ENCODE measurements at places on chromosomes 4 and X.

DNA sequence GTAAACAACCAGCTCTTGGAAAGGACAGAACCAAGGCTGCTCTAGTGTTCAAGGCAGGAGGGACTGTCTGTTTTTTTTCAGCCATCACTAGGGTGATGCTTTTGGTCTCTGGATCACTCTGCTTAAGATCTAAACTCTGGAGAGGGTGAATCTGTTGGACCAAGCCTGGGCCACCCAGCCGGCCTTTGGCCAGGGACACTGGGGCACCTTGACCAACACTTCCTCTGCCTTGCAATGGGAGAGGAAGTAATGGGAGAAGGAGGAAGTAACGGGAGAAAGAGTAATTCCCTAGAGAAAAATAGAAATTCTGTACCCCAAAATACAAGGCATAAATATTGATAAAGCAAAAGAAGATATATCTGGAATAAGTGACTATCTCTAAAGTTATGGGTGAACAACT is 12.9 kb downstream of the CHRNA9 start:
- ATAC-seq: no peak

DNA sequence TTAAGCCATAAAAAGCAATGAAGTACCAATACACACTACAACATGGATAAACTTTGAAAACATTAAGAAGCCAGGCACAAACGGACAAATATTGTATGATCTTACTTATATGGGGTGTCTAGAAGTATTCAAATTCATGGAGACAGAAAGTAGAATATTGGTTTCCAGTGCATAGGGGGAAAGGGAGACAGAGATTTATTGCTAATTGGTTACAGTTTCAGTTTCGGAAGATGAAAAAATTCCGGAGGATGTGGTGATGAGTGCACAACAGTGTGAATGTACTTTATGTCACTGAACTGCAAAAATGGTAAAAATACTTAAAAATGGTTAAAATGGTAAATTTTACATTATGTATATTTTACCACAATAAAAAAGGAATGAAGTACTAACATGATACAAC is 5.1 kb upstream of the PRDX4 start:
- no peak for ATAC-seq

- ATAC-seq: no peak
Observed at GRCh38 chr4:128782076-128782715, 27.3 kb upstream of the JADE1 start.

GRCh38 chr4:113539408-113539807 is 222.1 kb downstream of the CAMK2D start:
- ATAC-seq: peak; percentile 90

DNA sequence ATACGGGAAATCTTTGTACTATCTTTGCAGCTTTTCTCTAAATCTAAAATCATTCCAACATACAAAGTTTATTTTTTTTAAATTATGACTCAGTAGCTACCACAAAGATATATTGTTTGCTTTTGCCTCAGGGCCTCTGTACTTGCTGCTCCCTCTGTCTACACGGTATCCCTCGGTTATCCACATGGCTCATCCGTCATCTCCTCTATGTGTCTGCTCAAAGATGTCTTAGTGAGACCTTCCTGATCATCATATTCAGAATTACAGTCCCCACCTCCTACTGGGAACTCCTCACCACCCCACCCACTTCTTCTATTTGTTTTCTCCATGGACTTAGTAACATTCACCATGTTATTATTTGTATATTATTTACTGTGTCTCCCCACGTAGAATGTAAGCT is 107.8 kb downstream of the PARM1 start:
- ATAC-seq: no peak

DNA sequence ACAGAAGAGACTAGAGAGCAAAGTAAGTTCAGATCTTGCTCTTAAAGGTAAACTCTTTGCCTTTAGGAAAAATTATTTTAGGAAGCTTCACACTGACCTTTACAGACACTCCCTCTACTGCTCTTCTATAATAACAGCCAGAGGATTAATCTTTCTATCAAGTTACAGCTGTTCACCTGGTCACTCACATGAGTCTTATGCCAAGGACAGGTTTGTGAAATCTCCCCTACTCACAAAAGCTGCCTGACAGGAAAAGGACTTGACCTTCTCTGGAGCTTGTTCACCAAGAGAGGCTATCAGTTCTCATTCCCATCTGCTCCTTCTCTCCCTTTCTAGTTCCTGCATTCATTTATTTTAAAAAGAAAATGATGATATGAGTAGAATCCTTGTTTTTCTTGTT is 117.3 kb downstream of the C4orf51 start:
- no peak for ATAC-seq

DNA sequence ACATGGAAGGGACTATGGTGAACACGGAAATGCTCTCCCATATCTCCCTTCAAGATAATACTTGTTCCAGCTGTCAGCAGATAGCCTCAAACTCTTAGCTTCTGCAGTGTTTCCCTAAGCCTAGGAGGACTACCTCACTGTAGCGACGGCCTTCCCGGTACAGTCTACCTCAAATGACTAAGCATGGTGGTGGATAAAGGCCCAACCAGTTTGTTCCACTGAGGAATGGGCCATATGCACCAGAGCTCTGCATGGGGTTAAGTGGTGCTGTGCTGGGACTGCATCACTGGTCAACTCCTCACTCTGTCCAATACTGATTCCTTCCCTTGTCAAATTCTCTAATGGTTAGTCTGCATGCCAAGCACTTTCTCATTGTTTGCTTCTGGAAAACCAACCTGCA is 119.6 kb upstream of the GNPDA2 start:
- no peak for ATAC-seq

DNA sequence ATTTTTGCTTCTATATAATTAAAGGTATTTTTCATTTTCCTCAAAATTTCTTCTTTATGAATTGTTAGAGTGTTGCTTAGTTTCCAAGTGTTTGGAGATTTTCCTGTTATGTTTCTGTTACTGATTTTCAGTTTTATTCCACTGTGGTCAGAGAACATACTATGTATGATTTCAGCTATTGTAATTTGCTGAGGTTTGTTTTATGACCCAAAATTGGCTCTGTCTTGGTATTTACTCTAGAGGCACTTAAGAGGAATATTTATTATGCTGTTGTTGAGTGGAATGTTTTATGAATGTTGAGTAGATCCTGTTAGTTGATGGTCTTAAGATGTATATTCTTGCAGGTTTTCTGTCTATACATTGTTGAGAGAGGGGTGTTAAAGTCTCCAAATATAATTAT is 263.5 kb downstream of the PABPC4L start:
- no peak for ATAC-seq

DNA sequence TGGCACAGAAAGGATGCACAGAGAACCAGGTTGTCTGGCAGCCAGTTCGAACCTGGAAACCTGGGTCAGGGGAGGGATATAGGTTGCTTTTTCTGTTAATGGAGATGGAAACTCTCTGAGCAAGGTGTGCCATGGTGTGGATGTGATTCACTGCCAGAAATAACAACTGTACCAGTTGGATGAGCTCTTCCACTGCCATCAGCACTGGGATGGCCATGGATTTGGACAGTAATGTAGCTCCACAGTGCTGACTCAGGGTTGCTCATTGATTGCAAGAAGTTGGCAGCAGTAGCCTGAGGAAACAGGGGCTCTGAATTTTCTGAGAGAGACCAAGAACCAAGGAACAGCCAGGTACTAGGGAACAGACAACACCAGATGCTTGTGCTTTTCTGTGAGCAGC is 33.8 kb downstream of the PNMA5 start:
- ATAC-seq: no peak

DNA sequence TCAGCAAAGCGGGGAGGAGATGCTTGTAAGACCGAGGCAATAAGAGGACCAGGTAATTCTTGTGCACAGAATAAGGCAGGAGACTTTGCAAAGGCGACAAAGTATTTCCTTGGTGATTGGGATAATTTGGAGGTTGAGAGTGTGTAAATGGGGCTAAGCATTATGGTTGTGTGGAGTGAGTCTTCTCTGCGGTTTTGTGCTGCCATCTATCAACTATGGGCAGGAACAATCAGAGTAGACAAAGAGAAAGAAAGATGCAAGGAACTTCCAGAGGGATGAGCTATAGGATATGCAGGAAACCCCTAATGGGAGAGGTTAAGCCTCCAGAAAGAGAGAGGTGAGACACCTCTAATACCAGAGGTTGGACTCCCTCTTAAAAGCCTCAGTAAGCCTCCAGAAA is 339.8 kb downstream of the PAPSS1 start:
- ATAC-seq: no peak

DNA sequence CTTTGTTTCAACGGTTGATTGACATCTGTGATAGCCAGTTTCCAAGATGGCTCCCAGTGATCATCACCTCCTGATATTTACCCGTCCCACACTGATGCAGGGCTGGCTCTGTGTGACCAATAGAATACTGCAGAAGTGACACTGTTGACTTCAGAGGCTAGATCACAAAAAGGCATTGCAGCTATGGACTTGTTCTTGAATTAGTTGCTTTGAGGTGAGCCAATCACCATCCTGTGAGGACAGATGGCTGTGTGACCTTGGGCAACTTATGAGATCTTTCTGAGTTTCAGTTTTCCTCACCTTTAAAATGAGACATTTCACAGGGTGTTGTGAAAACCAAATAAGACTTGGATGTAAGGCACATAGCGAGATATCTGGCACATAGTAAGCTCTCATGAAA is 1.8 kb upstream of the GPR82 start:
- ATAC-seq: no peak

DNA sequence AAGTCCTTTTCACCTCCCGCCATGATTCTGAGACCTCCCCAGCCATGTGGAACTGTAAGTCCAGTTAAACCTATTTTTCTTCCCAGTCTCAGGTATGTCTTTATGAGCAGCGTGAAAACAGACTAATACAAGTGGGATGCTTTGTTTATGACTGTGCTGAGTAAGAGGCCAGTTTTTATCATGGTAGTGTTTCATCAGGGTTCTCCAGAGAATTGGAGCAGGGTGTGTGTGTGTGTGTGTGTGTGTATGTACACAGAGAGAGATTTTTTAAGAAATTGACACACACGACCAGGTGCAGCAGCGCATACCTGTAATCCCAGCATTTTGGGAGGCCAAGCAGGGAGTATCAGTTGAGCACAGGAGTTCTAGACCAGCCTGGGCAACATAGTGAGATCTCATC is 34.6 kb upstream of the SLC2A9 start:
- ATAC-seq: no peak

- ATAC-seq: no peak
Observed at GRCh38 chr4:163875327-163875726, 380.8 kb downstream of the TMA16 start.

- ATAC-seq: no peak
Observed at GRCh38 chr4:86818211-86818610, 31.0 kb downstream of the SLC10A6 start.

DNA sequence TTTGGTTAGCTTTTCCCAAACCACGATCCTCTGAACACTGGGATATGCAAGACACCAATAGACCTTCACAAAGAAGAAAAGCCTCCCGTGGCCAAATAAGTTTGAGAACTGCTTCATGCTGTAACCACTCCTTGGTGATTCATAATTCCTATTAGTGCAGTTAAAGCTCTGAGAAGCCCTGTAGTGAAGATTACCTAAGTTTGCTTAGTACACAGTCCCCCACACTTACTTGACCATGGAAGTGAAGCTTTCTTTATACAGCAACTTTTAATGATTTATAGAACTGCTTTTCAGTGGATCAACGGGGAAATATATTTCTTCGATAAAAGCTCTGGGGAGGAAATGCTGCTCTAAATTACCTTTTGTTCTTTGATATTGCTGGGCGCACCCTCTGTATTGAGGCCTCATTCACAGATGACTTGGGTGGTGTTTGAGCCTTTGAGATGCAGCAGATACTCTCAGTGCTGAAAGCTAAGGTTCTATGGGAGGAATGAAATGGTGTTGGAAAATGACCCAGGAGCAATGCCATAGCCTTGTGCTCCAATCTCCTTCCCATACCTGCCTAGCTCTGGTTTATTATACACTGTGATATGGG is 67.4 kb downstream of the CBLL2 start:
- ATAC-seq: no peak

GRCh38 chr4:114494246-114494803 is 104.3 kb upstream of the UGT8 start:
- ATAC-seq: peak; percentile 12

- ATAC-seq: no peak
Observed at GRCh38 chr4:10534820-10535219, 77.6 kb upstream of the ZNF518B start.

GRCh38 chrX:95733426-95733825 is 951.2 kb upstream of the DIAPH2 start:
- no peak for ATAC-seq

DNA sequence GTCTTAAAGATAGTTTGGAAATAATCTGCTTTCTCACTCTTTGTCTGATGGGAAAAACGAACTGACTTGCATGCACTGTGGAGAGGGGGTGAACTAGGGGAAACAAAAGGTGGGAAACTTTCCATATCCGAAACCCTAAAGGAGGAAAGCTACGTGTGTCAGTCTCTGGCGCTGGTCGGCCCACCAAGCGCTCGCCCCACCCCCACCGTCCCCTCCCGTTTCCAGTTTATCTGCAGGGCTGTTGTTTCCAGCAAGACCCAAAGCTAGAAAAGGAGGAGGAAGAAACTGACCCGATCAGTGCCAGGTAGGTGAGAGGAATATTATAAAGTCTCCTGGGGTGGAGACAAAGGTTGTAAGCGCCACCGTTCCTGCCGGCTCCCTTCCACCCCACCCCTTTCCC is 552 bp downstream of the TCEAL9 start:
- ATAC-seq: peak; percentile 50

- ATAC-seq: peak; percentile 26
Observed at GRCh38 chrX:40570346-40571093, 10.2 kb upstream of the ATP6AP2 start.

DNA sequence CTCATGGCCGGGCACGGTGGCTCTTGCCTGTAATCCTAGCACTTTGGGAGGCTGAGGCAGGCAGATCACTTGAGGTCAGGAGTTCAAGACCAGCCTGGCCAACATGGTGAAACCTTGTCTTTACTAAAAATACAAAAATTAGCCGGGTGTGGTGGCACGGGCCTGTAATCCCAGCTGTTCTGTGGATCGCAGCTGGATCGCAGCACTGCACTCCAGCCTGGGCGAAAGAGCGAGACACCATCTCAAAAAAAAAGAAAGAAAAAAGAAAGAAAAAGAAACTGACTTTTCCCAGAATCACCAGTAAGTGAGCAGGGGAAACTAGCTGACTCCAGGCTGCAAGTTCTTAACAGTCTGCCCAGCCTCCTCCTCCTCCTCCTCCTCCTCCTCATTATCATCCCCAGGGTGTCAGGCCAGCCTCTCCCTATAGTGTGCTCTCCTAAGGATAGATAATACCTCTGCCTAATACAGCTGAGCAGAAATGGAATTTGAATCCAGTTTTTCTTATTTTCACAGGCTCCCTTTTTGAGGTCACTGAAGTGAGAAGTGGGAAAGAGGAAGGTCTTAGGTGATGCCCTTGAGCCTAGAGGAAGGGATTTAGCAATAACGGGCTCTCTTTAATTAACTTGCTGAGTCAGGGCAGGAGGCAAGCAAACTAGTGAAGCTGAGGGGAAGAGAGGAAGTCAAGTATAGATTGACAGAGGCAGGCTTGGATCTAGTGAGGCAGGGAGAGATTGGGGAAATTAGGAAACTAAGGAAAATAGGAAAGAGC is 11.8 kb upstream of the ELF2 start:
- no peak for ATAC-seq

GRCh38 chr4:138588501-138588900 is 346.4 kb upstream of the SLC7A11 start:
- ATAC-seq: peak; percentile 33

Data from motor neuron (in vitro differentiated cells).